Dorsolateral prefrontal cortex (tissue), 122 donors: ENCODE measurements at places on chromosomes 3 and 15.

DNA sequence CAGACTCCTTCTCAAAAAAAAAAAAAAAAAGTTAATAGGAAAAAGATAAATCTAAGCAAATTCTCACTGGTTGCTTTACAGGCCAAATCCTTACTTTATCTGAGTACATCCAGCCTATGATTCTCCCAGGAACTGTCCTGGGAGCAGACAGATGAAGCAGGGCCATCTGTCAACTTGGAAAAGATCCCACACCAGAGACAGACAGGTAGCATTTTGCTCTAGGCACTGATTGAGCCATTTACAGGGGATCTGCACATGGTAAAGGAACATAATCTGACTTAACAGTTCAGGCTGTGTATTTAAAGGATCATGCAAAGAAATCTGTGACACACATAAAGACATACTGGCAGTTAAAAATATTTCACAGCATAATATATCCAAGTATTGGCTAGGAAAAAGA, 1006.5 kb downstream of the TBL1XR1 start:
- no peak for DNase-seq

GRCh38 chr15:73650416-73651126, 17.4 kb upstream of the NPTN start:
- DNase-seq, result no peak

DNA sequence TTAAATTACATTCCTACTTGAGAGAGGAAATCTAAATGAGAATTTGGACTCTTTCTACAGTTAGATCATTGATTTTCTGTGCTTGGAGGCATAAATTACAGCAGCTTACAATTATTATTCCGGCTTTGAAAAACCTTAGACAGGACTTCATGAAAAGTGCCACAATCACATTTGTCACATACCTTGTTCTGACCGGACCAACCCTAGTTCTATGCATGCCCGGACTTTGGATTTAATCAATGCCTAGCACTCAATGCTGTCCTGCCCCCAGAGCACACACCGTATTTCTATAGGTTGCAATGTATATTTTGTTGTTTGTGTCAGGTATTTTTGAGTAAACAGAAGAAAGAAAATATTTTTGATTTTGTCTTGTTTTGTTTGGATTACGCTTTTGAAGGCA, 424.7 kb upstream of the PDZRN3 start:
- no peak for DNase-seq

DNA sequence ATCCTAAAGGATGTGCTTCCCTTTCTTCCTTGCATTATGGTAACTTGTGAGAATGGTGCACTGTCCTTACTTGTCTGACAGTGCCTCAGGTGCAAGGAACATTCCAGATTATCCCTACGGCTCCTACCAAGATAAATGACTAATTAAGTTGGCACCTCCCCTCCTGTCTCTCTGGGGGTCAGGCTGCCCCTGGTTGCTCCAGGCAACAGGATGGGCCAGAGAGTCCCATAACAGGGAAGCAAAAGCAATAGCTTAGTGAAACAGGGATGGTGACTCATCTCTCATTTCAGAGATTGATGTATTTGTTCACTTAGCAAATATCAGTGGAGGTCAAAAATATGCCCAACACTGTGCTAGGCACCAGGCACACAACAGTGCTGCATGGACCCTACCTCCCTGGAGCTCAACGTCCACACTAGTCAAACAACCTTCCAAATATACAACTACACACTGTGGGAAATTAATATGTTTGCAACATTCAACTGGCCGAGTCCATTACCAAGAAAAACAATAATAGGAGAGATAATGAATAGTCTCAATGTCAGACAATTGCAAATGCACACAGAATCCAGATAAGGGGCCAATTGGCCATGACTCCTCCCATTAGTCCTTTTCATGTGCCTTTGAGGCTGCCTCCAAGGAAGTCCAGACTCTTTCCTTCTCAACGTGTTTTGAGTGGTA, 249.0 kb downstream of the TLE3 start:
- no peak for DNase-seq

- no peak for DNase-seq
These were observed 230.8 kb upstream of the MCTP2 start for GRCh38 chr15:94000606-94001005.
